Left forelimb (tissue), 1 donor: ENCODE measurements at places on chromosomes 1 and 21.

DNA sequence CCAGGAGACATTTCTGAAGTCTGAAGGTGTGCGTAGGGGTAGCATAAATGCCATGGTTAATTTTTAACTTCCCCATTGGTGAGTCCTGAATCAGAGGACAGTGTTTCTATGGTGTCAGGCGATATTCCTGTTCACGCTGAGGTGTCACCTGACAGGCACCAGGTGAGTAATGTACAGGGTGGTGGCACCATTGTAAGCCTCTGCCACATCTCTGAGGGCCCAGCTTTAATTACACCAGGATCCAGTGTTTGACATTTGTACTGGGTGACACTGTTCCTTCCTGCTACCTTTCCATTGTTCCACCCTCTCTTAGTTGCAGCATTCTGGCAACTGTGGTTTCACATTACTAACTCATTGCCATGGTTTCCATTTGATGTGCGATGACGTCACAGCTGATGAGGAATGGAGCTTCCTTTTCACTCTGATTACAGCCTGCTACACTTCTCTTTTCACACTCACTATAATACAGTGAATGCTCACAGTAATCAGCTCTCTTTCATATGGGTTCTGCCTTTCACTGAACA lies 40.6 kb upstream of the MARK1 start:
- no peak for DNase-seq

DNA sequence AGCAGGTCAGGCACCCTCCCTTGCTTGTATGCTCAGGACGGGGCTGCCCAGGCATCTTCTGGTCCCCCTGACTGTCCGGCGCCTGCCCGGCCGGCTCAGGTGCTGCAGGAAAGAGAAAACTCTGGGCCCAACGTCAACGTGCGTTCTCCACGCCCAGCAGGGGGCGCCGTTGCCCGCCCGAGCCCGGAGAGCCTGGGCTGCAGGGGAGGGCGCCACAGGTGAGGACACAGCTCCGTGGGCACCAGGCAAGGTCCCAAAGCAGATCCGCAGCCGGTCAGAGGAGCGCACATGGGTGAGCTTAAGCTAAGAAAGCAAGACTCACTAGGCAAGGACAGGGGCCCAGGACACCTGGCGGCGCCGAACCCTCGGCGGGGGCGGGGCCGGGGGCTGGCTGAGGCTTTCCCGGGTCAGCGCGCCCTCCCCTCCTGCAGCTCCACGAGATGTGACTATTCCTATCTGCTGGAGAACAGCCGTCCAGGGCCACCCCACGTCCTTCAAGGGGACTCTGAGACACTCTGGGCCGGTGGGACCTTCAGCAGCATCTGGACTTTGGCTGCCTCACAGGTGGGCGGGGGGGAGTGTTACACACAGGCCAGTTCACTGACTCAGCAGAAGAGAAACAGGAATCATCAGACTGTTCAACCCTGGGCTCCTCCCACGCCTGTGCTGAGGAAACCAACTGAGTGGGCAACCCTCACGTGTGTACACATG lies 29.3 kb downstream of the KRTAP10-1 start:
- no peak for DNase-seq

DNA sequence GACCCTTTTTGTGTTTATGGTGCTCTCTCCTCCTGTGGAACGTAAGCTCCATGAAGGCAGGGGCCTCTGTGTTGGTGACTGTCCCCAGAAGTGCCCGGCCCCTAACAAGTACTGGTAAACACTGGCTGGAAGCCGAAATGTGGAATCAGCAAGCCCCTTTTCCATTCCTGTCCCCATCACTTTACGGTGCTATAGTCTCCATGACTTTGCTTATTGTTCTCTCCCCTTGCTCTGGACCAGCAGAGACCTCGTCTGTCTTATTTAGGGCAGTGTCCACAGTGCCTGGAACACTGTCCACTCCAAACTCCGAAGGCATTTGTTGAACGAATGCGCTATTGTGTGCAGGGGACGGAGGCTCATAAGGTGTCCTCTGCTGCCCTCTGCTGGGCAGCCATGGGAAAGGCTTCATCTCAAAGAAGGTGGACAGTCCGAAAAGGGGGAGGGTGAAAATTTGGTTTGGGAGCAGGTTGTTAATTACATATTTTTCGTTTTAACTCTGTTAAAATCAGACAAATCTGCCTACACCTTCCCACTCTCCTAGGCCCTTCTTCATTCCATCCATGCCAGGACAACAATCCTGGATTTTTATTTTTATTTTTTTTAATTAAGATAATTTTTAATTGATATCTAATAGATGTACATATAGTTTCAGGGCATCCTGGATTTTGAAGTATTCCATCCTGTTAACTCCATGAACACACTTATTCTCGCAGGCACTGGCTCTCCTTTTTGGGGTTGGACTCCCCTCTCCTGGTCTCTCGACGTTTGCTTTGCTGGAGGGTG lies 115.6 kb downstream of the PGBD5 start:
- DNase-seq: peak; percentile 79

GRCh38 chr21:34885125-34885524 lies 164.0 kb downstream of the RUNX1 start:
- DNase-seq: no peak

GRCh38 chr1:173212952-173213491 lies 5.9 kb upstream of the TNFSF4 start:
- DNase-seq: no peak
